ENCODE measurements at places on chromosomes 2 and 18. TPM values are rescaled to one million over a fixed set of nuclear protein-coding genes. Genes with fewer than 3 reads are reported as not detected.
A peak's percentile ranks its signal among the peaks of the same experiment; 100 is the strongest.

The TBC1D8 gene
- total RNA-seq, result 14.5 TPM

The FTCDNL1 gene
- 3.1 TPM for total RNA-seq

The SAP130 gene
- 12.2 TPM for total RNA-seq

The CNDP2 gene
- 34.7 TPM for total RNA-seq

The THSD7B gene
- total RNA-seq, result 2.1 TPM

The COLEC12 gene
- 103 TPM for total RNA-seq

The IL18R1 gene
- 0.10 TPM for total RNA-seq

DNA sequence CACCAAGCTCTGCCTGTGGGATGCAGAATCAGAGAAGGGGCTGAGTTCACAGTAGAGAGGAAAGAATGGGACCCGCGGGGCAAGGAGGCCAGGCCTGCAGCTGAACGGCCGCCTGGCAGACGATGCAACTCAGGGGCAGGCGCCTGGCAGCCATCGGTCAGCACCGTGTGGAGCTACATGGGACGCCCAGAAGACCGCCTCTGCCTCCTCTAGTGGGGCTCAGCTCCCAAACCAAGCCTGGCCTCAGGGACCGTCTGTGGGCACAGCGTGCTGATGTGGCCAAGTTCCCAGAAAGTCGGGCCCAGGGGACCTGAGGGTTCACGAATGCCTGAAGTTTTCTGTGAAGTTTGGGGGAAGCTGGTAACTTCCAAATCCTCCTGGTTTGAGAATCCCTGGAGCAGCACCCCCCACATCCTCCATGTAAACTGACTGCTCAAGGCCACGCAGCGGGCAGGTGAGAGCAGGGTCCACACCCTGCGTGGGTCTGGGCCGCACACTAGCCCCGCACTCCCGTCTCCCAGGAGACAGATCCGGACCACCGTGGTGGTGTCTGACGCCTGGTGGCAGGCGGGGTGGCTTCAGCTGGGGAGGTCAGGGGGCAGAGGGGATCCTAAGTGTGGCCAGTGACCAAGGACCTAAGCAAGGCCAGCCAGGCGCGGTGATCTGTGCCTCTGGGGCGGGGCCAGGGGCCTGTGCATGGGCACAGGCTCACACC, 14.6 kb downstream of the SNORC start:
- no peak for DNase-seq

DNA sequence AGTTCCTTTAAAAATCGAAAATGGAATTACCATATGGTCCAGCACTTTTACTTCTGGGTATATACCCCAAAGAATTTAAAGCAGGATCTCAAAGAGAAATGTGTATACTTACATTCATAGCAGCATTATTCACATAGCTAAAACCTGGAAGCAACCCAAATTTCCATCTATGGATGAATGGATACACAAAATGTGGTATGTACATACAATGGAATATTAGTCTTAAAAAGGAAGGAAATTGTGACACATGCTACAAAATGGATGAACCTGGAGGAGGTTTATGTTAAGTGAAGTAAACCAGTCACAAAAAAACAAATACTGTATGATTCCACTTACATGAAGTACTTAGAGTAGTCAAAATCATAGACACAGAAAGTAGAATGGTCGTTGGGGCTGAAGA, 147.9 kb upstream of the LTBP1 start:
- no peak for DNase-seq

- DNase-seq, result peak; percentile 79
Measured at GRCh38 chr2:53353135-53354114, 414.2 kb upstream of the CHAC2 start.

DNA sequence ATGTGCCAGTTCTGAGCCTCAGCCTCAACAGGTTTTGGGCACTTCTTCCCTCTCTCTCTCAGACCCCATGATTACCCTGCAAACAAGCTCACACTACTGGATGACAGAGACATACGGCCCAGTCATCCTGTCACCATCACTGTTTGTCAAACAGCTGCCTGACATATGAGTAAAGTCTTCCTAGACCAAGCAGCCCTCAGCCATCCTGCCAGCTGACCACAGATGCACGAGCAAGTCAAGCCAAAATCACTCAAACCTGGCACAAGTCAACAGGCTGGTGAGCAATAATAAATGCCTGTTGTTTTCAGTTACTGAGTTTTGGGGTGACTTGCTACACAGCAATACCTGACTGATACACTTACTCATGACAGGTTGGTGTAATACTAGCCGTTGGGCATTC, 75.5 kb upstream of the KLF7 start:
- DNase-seq, result peak; percentile 85

DNA sequence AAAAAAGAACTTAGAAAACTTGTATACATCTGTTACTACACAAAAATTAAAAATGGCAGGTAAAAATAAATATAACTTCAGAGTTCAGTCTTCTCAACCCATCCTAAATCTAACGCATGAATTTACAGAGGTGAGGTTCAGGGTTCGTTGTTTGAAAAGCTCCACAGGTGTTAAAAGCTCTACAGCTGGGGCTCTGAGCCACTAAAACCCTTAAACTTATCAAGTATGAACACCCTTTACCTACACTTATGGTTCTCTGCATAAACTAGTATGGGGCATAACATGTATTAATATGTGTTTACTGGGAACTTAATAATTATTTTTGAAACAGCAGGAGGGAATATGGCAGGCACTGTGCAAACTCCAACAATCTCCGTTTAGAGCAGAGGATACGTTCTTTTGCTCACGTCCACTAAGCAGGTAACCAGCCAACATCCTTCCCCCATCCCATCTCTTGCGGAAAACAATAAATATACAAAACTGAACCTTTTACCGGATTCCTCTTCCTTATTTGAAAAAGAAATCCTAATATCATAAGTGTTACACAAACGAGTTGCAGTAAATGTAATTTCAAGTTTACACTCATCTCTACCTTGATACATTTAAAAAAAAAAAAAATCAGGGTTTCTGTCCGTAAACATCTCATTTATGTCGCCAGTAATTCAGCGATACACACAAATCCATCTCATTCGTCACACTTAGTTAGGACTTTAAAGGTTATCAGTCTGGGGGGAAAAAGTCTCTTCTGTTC, 1.3 kb downstream of the PIAS2 start:
- DNase-seq, result no peak

GRCh38 chr2:160425434-160426151, 68.0 kb downstream of the RBMS1 start:
- peak; percentile 62 for DNase-seq

DNA sequence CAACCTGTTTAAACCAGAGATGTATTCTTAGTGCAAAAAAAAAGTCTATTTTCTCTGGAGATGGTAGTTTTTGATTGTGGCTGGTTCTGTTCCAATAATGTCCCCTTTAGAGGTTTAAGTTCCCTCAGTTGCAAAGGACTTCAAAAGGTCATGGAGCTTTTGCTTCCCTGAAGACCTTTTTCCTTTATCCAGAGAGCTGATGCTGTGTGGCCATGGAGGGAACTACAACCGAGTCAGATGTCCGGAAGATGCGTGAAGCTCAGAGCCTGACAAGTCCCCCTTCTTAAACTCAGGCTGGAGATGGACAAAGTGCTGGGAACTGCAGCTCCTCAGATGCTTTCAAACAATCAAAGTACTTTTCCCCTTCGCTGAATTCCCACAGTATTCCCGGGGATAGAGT, 176.1 kb downstream of the TMEM18 start:
- peak; percentile 15 for DNase-seq

DNA sequence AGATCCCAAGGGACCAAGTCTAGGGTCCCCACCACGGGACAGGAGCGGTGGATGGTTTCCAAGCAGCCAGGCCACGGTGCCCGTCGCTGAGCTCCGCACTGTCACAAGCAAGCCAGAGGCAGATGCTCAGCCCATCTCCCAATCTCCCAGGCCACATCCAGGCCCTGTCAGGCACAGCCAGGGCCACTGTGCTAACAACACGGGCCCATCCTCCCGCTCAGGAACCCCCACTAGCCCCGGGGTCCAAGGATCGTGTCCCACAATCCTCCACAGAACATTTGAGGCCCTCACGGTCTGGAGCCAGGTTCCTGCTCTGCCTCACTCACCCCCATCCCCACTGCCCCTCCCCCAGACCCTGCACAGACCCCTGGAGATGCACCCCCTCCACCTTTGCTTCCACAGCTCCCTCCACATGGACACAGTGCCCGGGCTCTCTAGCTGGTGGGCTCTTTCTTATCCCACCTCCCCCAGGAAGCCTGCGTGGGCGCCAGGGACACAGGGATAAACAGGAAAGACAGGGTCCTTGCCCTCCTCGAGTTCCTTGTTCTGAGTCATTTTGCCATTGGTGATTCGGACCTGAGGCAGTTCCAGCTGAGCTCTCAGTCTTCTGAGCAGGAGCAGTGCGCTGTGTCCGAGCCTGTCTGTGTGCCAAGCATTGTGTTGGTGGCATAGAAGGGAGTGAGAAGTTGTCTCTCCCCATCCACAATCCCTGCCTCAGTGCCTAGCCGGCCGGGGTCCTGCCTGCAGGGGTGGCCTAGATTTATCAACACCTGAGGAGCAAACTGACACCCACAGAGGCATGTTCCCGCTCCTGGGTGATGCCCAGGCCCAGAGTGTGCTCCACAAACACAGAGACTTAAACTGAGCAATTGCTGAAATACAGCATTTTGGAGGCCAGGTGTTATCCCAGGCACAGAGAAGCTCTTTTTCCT, 7.0 kb downstream of the CROCC2 start:
- peak; percentile 73 for DNase-seq

DNA sequence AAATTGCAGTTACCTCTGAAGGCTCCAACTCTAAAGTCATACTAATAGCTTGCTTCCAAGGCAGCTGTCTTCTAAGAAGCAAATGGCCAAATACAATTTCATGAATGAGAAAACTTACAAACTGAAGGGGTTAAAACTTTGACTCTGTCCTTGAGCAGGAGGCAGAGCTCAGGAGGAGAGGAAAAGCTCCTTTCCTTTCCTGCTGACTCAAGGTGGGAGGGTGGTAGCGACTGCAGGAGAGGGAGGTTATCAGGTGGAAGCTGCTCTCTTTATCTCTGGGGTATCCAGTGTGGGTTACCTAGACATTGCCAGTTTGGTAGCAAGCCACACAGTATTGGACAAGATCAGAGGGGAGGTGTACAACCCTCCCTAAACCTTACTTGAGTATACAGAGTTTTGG, 2.7 kb upstream of the EFEMP1 start:
- no peak for DNase-seq

- DNase-seq, result no peak
Measured at GRCh38 chr18:36843199-36843598, 14.3 kb downstream of the KIAA1328 start.

DNA sequence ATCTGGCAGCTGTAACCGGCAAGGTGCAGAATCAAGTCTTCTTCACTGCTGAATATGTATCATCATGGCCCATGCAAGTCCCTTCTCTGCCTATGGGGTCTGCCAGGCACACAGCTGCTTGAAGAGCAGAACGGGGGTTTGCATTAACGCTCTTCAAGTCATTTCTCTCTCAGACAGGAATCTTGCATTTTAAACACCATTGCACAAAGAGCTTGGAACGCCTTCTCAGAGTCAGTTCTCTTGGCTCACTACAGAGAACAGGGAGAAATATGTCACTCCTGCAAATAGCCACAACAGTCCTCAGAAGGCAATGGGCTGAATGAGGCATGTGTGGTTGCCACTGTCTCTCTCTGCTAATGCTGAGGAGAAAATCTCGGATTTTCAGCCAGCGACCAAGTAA, 2173.5 kb upstream of the PIK3C3 start:
- no peak for DNase-seq

DNA sequence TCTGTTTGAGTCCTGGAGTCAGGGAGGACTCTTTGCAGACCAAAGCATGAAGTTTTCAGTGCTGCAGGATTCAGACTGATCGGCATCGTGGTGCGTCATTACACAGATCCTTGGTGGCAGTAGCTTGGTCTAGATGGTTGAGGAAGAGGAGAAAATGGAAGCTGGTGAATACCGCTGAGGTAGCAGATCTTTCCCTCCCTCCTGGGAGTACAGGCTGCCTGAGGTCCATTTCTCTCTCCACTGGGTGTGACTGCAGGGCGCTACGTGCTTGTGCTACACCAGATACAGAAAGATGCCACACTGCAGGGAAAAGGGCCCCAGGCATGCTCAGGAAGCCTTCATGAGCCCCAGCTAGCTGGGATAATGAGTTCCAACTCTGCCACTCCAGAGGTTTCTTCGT, 3.3 kb upstream of the CNDP1 start:
- no peak for DNase-seq

DNA sequence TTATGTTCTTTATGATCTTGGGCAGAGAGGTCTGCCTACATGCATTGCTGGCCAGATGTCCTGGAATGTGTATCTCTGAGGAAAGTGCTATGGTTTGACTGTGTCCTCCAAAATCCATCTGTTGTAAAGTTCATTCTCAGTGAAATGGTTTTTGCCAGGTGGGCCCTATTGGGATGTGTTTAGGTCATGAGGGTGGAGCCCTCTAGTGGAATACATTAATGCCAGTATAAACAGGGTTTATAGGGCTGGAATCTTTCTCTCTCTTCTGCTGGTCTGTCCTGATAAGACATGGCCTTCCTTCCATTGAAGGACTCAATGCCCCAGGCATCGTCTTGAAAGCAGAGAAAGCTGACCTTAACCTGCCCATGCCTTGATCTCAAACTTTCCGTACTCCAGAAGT, 258.5 kb downstream of the RPIA start:
- peak; percentile 14 for DNase-seq

DNA sequence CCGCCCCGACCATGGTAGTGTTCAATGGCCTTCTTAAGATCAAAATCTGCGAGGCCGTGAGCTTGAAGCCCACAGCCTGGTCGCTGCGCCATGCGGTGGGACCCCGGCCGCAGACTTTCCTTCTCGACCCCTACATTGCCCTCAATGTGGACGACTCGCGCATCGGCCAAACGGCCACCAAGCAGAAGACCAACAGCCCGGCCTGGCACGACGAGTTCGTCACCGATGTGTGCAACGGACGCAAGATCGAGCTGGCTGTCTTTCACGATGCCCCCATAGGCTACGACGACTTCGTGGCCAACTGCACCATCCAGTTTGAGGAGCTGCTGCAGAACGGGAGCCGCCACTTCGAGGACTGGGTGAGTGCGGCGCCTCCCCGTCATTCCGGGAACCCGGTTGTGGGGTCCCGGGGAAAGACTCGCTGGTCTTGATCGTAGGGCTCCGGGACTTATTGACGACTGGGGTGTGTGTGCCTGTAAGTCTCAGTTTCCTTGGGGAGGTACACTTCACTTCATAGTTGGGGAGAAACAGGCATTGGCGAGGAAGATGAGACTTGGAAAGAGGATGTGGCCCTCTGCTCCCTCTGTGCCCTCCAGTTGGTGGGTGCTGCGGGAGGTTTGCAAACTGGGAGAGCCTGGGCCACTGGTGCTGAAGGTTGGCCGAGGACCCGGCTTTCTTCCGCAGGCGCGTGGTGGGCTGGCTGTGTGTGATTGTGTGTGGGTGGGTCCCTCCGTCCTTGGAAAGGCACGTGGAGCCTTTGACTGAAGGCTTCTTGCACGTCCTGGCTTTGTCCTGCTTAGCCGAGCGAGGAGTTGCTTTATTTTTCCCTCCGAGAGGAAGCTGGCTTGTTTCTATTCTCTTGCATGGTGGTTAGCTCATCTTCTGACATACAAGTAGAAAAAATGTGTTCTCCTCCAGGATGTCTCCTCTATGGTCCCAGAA, 886 bp downstream of the PRKCE start:
- peak; percentile 32 for DNase-seq

Data from RPMI7951 (cell line).